Mucosa of descending colon (tissue), 3 donors: ENCODE measurements at places on chromosomes 5 and 9. TPM values are rescaled to one million over a fixed set of nuclear protein-coding genes. Genes with fewer than 3 reads are reported as not detected.
A peak's percentile ranks its signal among the peaks of the same experiment; 100 is the strongest.

DNA sequence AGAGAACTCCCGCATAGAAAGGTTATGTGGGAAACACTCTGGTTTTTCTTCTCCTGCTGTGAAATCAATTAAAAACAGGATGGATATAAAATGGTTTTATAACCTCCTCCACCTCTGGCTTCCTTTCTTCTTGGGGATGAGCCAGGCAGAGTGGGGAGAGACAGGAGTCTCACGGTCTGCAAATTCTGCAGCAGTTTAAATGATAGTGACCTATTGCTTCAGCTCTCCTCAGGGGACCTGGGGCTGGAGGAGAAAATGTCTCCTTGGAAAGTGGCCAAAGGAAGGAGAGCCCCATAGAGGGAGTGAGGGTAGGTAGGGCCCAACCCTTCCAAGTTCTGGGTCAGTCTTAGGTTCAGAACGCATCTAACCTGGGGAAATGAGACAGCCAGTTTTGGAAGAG is 118.8 kb downstream of the MTX3 start:
- no peak for DNase-seq

PRDM9 gene
- total RNA-seq: not detected

DNA sequence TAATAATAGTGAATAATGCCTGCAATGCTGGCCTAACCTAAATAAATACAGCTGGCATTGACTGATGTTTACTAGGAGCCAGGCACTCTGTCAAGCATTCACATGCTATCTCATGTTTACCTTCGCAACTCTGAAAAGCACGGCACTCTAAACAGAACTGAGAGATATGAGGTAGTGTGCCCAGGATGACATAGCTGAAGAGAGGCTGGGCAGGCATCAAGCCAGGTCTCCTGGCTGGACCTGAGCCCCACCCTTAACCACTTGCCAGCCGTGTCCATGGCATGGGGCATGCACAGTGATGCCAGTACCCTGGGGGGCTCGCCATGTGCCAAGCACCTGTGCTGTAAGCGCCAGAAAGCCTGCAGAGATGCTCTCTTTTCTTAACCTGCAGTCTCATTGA is 119.4 kb upstream of the MVB12B start:
- DNase-seq: no peak

DNA sequence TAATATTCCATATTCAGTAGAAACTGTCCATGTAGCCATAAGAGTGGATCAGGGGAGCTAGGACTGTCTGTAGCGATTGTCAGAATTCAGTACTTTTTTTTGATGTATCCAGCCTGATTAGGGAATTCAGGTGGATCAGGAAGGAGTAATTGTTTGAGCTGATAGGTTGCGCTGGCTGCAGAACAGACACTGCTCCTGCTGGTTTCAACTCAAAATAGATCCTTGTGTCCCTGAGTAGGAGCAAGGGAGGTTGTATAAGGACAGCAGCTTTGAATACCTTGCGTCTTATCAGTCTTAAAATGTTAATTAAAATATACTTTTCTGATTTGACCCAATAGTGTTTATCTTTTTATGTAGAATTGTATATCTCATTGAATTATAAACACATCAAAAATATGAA is 229.6 kb downstream of the KDM4C start:
- no peak for DNase-seq

DNA sequence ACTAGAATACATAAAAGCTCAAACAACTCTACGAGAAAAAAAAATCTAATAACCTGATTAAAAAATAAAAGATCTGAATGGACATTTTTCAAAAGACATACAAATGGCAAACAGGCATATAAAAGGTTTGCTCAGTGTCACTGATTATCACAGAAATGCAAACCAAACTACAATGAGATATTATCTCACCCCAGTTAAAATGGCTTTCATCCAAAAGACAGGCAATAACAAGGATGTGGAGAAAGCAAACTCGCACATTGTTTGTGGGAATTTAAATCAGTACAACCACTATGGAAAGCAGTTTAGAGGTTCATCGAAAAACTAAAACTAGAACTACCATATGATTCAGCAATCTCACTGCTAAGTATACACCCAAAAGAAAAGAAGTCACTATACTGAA is 20.8 kb downstream of the UGT3A2 start:
- DNase-seq: no peak

DNA sequence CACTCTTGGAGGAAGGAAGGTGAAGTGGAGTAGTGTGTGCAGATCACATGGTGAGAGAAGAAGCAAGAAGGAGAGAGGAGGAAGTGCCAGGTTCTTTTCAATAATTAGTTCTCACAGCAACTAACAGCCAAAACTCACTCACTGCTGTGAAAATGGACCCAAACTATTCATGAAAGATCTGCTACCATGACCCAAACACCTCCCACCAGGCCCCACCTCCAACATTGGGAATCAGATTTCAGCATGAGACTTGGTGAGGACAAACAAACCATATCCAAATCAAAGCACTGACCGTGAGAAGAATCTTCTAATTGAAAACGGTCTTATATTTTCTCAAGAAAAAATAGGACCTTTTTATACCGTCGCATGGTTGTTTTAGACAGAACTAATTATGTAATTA is 468.7 kb upstream of the TYRP1 start:
- no peak for DNase-seq

DNA sequence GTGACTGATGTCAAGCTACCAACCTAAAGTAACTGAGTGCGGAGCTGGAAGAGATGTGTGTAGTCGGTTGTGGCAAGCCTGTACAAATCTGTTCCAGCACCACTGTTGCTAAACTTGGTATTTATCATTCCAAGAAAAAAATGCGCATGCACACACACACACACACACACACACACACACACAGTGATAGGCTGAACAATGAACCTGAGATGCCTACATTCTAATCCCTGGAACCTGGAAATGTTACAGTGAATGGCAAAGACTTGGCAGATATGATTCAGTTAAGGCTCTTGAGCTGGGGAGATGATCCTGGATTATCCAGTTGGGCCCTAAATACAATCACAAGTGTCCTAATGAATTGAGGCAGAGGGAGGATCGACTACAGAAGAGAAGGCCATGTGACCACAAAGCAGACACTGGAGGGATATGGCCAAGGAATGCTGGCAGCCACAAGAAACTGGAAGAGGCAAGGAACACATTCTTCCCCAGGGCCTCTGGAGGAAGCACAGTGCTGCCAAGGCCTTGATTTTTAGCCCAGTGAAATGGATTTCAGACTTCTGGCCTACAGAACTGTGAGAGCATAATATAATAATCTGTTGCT is 49.7 kb upstream of the LHFPL2 start:
- DNase-seq: no peak

CYLC2 gene
- total RNA-seq: not detected

DNA sequence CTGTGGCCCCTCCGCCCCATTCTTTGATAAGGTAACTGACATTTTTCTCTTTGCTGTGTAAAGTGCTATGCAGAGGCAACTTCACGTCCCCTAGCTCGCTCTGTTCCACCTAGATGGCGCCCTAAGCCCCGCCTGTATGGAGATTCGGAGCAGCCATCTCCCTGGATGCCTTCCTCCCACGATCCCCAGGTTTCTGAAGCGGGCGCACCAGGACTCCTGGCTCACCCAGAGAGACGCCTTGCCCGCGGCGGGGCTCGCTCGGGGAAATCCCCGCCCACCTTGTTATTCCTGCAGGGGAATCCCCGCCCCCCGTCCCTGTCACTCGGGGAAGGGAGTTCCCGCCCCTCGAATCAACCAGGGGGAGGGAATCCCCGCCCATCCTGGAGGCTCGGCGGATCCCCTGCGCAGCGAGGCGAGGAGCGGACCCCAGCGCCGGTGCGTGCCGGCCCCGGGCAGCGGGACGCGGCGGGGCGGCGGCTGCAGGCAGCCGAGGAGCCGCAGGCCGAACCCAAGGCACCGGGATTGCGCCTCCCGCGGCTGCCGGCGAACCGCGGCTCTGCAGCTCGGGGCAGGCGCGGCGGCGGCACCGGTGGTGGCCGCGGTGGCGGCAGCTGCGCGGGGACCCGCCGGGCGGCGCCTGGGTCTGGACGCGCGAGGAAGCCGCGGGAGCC is at the start of gene PDZD2:
Gene PDZD2, plus strand, starts transcription at position 384 of the 671 bp plus-strand sequence.
- DNase-seq: peak; percentile 65

PCDHB10 gene
- total RNA-seq: 4.9 TPM

- no peak for DNase-seq
These were observed 6.8 kb downstream of the AMBP start for GRCh38 chr9:114071197-114071795.

DNA sequence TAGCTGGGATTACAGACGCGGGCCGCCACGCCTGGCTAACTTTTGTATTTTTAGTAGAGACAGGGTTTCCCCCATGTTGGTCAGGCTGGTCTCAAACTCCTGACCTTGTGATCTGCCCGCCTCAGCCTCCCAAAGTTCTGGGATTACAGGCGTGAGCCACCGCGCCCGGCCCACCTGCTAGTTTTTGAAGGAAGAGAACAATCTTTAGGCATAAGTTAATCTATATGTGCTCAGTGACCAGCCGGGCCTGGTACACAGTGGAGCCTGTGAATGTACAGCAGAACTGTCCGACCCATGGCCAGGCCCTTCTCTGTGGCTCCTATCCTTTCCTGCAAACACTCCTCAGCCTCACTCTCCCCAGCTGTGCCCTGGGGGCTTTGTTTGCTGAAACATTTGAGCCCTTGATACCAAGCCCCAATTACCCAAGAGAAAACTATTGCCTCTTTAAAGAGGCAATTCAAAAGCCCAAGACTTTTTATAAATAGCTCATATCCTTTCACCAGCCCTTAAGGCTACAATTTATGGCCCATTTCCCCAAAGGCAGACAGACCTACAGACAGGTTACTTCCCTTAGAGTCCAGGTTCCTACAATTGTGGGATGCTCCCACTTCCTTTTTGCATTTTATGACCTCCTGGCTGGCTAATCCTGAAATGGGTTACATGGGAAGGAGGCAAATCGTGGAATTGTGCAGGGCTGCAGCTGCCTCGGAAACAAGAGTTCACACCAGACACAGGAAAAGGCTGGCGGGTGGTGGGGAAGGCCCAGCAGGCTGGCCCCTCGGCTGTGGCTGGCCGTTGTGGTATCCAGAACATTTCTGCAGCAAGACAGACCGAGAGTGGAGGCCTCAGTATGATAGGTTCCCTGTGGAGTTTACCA is 37.5 kb downstream of the SPRY4 start:
- DNase-seq: no peak

- DNase-seq: no peak
These were observed 25.6 kb downstream of the NEK6 start for GRCh38 chr9:124283228-124283814.

DNA sequence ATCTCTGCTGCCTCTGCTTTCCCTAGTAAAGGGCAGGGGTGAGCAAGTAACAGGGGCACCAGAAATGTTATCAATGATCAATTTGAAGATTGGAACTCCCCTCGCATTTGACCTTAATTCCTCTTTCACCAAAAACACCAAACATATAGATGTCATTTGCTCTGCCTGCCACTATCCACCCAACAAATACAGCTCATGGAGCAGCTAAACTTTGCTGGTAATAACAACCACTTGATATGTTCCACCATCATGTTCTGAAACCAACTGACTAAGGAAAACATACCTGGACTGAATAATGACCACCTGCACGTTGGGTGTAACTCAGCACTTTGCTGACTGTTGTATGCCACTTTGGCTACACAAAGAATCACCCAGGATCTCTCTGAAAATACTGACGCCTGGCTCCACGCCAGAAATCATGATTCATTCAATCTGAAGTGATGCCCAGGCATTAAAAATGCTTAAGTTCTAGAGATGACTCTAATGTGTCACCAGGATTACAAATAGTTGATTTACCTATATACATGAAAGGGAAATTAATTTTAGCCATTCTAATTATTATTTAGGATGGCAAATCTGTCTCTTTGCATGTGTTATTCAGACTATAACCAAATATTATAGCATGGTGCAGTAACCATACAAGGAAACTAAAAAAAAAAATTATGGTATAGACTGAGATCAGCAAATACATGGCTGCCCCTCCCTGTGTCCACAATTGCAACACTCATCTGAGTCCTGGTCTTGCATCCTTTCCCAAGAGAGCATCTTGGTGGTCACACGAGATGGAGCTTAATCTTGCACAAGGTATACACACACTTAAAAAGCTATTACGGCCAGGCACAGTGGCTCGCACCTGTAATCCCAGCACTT is 43.1 kb upstream of the TTC39B start:
- DNase-seq: no peak

GRCh38 chr5:8340739-8341344 is 471.9 kb downstream of the MTRR start:
- no peak for DNase-seq

PHAX gene
- total RNA-seq: 43.3 TPM

GRCh38 chr5:4023753-4024335 is 428.2 kb downstream of the IRX1 start:
- no peak for DNase-seq

GRCh38 chr5:67462147-67462546 is 265.5 kb upstream of the CD180 start:
- DNase-seq: no peak

GRCh38 chr5:33309536-33310345 is 131.0 kb upstream of the TARS1 start:
- DNase-seq: no peak
